GF-D8 (cell line): ENCODE measurements at places on chromosomes 11 and 22.

DNA sequence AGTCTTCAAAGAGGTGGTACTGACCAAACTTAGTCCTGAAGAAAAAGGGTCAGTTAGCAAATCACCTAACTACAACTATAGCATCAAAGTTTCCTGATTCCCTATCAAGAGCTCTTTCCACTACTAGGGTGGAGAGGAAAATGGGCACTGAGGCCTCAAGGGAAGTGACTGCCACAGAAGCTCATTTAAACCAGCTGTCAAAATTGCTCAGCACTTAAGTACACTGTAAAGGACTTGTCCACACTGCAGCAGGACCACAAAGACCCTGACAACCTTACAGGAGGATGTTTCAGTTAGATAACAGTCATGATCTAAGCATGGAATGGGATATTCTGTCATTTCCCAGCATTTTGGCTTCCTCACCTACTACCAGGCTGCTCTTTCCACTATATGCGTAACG is 33.0 kb downstream of the FAM168A start:
- no peak for DNase-seq

GRCh38 chr22:24584871-24585411 is 7.9 kb downstream of the LRRC75B start:
- DNase-seq, result no peak

DNA sequence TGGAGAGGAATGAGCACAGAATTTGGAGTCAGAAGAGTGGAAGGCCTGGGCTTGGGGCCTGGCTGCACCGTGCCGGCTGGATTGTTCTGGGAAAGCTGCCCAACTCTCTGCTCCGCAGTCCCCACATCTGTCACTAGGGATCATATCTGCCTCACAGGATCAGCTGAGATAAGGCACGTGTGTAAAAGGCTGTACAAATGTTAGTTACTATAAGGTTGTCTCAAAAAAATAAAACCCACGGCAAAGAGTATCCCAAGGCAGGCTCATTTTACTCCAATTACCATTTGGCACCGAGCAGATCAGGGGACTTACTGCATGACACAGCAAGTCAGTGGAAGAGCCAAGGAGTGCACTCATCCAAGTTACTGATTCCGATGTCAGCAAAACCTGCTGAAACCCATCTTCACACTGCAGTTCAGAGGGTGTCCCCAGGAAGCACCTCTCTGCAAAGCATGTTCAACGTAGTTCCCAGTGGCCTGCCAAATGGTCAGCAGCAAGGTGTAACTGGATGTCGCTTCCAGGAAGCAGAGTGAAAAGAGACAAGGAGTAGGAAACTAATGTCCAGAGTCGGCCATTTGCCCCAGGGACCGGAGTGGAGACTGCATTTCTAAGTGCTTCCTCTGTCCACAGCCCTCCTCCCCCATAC is 18.1 kb upstream of the MRTFA start:
- DNase-seq, result no peak

GRCh38 chr11:1203505-1204271 is 19.2 kb upstream of the MUC5B start:
- DNase-seq, result no peak

DNA sequence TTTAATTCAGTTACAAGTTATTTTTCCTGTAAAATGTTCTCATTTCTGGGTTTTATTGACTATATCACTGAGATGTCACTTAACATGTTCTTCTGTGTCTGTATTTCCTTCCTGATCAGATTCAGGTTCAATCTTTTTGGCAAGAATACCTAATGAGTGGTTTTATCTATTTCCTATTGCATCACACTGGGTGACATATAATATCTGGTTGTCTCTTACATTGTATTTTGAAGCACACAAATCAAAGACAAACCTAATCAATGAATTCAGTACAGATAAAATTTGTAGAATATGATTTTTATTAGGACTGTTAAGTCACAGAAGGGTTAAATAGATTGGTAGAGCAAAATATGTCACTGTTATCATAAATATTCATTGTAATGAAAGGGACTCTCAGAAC is 60.4 kb downstream of the BCL2L13 start:
- DNase-seq, result no peak

DNA sequence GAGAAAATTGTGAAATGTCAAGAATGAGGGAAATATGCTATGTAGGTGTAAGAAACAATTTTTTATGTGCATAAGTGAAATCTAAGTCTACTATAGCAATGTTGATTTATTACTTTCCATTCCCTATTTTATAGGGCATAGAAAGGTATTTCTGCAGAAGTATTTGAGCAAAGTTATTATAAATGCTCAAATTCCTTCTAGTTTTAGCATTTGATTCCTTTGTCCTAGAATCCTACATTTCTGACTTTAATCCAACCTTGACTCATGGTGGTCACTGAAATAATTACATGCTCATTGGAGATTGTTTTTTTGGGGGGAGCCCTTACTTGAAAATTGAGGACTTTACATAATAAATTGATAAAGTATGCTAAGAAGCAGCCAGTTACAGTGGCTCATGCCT is 716.6 kb upstream of the LUZP2 start:
- DNase-seq, result no peak
